ENCODE measurements at places on chromosomes 5 and 9. TPM values are rescaled to one million over a fixed set of nuclear protein-coding genes. Genes with fewer than 3 reads are reported as not detected.

GRCh38 chr9:93097511-93098201, 1.6 kb downstream of the CARD19 start:
- ATAC-seq = no peak

The NOP16 gene
- 39.5 TPM for total RNA-seq

GRCh38 chr5:17020678-17021601, 84.9 kb upstream of the MYO10 start:
- ATAC-seq = no peak

GRCh38 chr5:136016945-136017530, 11.8 kb upstream of the TGFBI start:
- peak; percentile 12 for ATAC-seq

DNA sequence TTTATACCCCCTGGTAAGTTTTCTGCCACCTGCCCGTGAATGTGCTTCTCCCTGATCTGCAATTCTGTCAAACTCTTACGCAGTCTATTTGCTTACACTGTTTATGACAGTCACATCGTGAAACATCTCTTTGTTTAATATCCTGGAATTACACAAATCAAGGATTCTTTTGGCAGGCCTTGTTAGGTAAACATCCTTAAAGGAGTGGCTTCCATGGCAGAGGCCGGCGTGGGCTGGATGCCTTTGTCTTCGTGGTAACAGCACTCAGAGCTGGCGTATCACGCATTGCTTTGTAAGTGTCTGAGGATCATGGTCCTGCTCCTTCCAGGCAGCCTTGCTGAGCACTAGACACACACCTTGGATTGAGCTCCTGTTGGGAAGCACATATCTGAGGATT, 145.7 kb downstream of the IRX1 start:
- peak; percentile 69 for ATAC-seq

GRCh38 chr5:6338871-6339270, 39.5 kb downstream of the MED10 start:
- no peak for ATAC-seq

Measured in esophagus mucosa (tissue), 1 donor.